SK-N-SH treated with all-trans-retinoic acid at 6 μM for 48 hours (cell line): ENCODE measurements at places on chromosomes 1 and 21.

- ATAC-seq = no peak
Observed at GRCh38 chr1:72442262-72442661, 159.9 kb upstream of the NEGR1 start.

- ATAC-seq = no peak
Observed at GRCh38 chr1:6370006-6370405, 23.6 kb downstream of the ACOT7 start.

DNA sequence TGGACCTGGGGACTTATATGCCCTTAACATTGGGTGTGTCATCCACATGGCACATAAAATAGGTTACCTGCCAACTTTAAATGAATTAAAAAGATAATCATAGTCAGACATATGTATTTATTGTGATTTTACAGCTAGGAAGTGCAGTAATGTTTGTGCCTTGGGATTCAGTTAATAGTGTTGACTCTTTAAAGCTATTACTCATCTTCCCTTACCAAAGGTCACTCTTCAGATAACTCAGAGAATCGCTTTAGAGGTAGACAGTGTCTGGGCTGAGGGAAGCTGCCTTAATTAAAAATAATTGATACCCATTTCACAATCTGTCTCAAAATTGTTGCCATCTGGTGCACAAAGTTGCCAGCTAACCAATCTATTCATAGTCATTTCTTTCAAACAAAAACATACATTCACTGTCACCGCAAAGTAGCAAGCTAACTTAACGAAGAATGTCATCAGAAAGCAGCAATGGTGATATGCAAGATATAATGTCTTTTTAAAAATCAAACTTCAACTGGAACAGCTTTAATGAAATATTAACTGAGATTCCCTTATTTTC lies 3.0 kb upstream of the KRTAP15-1 start:
- ATAC-seq = no peak

DNA sequence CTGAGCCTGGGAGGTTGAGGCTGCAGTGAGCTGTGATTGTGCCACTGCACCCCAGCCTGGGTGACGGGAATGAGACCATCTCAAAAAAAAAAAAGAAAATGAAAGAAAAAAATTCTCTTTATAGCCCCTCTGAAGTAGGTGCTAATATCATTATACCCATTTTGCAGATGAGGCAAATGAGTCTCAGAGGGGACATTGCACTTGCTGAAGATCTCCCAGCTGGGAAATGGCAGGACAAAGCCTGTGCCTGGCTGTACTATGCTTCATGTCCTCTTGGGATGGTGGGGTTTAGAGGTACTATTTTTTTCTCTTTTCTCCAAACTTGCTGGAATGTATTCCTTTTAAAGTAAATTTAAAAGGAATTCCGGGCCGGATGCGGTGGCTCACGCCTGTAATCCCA lies 1.6 kb downstream of the SMPDL3B start:
- ATAC-seq = no peak

GRCh38 chr1:101290119-101290921 lies 53.5 kb downstream of the S1PR1 start:
- ATAC-seq = no peak

GRCh38 chr1:42157667-42158066 lies 4.5 kb downstream of the GUCA2B start:
- ATAC-seq = peak; percentile 18; the same call in 1 of the 3 replicates

DNA sequence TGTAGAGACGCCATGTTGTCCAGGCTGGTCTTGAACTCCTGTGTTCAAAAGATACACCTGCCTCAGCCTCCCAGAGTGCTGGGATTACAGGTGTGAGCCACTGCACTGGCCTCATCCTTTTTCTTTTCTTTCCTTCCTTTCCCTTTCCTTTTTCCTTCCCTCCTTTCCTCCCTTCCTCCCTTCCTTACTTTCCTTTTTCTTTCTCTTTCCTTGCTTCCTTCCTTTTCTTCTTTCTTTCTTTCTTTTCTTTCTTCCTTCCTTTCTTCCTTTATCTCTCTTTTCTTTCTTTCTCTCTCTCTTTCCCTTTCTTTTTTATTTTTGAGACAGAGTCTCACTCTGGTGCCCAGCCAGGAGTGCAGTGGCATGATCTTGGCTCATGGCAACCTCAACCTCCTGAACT lies 5.8 kb downstream of the FAM229A start:
- no peak for ATAC-seq

DNA sequence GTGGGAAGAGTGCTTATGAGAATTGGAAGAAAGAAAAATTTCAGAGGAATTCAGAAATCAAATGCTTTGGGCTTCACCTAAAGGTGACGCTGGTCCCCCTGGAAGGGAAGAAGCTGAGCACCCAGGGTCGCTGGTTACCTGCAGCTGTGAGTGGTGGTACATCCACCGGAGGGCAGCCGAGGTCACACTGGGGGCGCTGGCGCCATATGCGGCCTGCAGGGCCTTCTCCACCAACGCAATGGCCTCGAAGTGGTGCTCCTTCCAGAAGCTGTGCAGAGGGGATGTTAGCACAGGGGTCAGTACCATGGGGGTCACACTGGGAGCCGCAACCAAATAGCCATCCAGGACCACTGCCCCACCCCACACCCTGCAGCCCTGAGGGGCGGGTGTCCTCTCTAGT lies 6.1 kb downstream of the AKR7A2 start:
- no peak for ATAC-seq

DNA sequence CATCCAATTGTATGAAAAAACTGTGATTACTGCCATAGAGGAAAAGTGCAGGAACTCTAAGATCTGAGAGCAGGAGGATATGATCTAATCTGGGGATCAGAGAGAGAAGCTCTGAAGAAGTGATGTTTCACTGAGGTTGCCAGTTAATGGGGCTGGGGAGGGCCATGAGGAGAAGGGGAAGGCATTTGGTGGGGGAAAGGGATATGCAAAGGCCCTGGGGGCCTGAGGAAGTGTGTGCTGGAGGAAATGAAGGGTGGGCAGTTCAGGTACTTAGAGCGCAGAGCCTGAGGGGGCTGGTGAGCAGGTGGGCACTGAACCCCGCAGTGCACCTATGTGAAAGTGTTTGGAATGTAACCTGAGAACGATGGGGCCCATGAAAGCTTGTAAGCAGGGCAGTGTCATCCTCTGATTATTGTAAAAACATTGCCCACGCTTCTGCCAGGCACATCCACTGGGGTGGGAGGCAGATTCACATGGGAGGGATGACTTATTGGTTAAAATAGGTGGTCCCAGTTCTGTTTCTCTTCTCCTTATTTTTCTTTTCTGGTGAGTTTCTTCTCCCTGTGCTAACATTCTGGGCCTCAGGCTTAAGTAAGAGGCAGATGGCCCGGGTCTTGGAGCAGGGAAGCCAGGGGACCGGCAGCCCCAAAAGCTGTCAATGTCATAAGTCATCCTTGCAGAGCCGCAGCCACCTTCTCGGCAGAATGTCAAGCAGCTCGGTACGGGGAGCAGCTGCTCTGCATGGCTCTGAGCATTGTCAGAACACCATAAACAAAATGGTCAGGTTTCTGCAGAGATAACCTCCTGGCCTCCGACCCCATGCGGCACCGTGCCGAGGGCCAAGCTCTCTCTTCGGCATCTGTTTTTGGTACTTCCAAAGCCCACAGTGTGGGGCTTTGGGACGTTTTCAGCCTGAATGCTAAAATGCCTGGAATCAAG lies 492.0 kb upstream of the VAMP3 start:
- ATAC-seq = no peak

GRCh38 chr1:5827516-5827915 lies 164.7 kb downstream of the NPHP4 start:
- no peak for ATAC-seq

- ATAC-seq = peak; percentile 77
Observed at GRCh38 chr1:114152508-114153260, 985 bp downstream of the SYT6 start.

DNA sequence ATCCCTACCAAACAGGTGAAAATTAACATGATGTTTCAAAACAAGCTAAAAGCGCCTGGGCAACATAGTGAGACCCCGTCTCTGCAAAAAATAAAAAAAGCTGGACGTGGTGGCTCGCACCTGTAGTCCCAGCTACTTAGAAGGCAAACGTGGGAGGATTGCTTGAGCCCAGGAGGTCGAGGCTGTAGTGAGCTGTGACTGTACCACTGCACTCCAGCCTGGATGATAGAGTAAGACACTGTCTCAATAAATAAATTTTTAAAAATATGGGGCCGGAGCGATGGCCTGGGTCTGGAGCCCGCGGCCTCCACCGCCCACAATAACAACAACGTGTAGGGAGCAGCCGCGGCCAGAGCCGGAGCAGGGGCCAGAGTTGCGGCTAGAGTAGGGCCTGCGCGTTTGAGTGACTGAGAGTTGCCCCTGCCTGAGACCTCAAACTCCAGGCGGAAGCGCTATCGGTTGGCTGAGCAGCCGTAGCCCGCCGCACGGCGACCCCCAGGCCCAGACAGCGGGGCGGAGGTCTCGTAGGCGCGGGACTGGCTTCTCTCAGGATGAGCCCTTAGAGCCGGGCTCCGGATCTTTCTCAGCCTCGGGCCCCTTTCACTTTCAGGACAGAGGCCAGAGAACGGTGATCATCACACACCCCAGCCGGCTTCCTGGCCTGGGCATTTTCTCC lies 41.4 kb downstream of the ZMYM1 start:
- ATAC-seq = no peak

DNA sequence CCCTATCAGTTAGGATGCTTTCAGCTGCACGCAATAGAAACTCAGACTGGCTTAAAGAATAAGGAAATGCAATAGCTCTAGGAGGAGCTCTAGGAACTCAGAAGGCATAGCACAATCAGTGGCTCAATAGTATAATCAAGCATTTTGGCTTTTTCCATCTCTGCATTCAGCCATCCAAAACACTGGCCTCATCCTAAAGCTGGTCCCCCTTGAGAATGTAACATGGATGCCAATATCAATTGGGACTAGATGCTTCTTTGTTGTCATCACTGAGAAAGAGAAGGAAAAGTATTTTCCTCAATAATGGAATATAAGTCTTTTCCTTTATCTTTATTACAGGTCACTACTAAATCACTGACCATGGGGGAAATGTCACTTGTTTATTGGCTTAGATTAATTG lies 509.5 kb downstream of the PLPP3 start:
- peak; percentile 14; the same call in 1 of the 3 replicates for ATAC-seq

GRCh38 chr1:42801832-42802473 lies 15.0 kb upstream of the ERMAP start:
- no peak for ATAC-seq

GRCh38 chr1:36211841-36212240 lies 12.4 kb upstream of the THRAP3 start:
- ATAC-seq = no peak

DNA sequence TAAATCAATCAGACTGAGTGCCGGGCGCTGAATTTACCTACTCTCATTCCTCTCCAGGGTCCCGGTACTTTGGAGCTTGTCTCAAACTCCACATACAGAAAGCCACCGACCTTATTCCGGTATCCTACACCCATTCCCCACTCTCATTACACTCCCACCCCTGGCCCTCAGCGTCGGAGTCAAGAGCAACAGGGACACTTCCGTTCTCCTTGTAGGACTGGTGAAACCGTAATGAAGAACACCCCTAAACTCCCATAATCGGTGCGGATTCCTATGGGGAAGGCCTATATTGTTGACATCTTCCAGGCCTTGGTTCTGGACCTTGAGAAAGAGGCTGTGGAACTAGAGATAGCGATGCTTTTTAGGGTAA lies 798 bp downstream of the ZBED6 start:
- peak; percentile 58 for ATAC-seq

DNA sequence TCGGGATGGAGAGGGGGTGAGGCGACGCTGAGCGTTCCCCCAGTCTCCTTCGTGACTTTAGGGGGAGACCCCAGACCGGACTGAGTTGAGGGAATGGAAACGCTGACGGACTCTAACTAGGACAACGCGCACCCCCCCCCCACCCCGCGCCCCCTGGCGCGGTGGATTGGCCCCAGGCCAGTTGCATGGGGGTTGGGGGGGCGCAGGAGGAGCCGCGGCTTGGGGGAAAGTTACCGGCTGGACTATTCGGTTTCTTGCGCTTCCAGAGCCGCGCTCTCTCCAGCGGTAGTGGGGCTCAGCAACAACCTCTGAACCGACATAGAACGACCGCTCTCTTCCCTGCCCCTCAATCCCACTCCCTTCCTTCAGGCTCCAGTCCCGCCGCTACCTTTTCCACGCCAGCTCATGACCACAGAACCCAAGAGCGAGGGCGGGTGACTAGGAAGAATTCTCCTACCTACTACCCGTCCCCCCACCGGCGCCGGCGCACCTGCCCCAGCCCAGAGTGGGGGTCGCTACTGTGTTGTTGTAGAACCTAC lies 694 bp downstream of the ZBTB7B start:
- ATAC-seq = no peak

DNA sequence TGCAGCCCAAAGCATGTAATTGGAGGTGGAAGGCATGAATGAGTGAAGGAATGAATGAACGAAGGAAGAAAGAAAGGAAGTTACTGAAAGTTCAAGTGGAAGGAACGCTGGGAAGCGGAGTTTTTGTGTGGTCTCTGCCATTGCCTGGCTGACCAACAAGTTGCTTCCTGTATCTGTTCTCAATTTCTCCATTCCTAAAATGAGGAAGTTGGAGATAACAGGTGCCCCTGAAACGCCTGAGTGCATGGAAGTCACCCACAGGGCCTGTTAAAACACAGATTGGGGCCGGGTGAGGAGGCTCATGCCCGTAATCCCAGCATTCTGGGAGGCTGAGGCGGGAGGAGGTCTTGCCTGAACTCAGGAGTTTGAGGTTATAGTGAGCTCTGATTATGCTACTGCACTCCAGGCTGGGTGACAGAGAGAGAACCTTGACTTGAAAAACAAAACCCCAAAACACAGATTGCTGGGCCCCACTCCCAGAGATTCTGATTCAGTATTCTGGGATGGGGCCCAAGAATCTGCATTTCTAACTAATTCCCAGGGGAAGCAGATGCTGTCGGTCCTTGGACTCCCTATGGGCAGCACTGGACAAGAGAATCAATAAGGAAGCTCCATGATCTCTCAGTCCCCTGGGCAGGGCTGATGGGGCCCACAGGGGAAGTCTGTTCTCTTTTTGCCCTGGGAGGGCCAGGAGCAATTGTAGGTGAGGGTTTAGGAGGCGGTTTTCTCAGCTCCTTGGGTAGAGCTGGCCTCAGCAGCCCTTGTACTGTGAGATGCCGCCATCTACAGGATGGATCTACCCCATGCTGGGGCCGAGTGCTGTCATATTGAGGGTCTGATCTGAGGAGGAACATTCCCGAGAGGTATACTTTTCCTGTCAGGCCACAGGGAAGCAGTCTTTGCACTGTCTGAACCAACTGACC lies 3.3 kb upstream of the CNR2 start:
- ATAC-seq = peak; percentile 98

DNA sequence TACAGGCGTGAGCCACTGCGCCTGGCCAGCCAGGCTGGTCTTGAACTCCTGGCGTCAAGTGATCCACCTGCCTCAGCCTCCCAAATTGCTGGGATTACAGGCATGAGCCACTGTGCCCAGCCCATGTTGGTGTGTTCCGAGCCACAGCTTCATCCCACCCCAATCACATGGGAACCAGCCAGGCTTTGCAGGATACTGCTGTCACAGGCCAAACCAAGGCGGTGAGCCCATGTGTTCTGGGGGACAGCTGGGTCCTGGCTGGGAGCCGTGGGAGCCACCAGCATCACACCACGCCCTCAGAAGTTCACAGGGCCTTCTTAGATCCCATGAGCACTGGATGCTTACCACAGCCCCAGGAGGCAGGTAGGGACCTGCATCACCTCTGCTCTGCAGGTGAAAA lies 56.9 kb downstream of the DHRS3 start:
- ATAC-seq = no peak
